ENCODE measurements at places on chromosomes 2 and 18.

DNA sequence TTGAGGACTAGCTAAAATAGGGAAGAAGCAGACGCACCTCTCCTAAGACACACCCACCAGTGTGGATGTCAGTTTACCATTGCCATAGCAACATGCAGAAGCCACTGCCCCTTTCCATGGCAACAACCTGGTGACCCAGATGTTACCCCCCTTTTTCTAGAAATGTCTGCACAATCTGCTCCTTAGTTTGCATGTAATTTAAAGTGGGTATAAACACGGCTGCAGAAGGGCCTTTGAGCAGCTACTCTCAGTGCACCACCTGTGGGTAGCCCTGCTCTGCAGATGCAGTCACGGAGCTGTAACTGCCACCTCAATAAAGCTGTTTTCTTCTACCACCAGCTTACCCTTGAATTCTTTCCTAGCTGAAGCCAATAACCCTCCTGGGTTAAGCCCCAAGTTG is 87.1 kb downstream of the FBXO15 start:
- DNase-seq, result no peak

- no peak for DNase-seq
These were observed 604 bp downstream of the COQ10B start for GRCh38 chr2:197453914-197454398.

DNA sequence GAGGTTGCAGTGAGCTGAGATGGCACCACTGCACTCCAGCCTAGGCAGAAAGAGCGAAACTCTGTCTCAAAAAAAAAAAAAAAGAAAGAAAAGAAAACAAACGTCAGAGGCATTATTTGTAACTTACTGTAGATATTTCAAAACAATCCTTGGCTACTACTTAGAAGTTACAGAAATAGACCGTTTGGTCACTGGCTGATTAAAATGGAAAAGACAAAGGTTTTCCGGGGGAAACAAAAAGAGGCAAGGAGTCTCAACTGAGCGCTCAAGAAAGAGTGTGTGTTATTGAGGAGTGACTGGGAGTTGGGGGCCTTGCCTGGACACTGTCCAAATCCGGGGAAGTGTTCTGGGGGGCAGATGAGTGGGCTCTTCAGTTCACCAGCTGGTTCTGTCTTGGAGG is 47.6 kb downstream of the TEX44 start:
- no peak for DNase-seq

- no peak for DNase-seq
These were observed 97.0 kb upstream of the SLC35G4 start for GRCh38 chr18:11512096-11513025.

DNA sequence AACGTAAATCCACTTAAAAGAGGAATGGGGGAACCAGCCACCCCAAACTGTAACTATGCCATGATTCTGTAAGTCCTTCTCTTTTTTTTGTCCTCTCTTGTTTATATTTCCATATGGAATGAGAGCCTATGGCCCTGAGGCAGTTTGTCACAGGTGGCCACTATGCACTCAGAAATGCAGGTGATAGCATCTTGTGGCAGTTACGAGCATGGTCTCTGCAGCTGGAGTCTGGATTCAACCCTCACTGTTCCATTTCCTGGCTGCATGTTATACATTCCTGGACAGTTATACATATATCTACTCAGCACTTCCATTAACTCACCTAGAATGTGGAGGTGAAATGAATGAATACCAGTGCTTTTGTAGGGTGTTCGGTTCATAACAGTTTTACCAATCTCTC is 291.5 kb upstream of the FANCL start:
- no peak for DNase-seq

DNA sequence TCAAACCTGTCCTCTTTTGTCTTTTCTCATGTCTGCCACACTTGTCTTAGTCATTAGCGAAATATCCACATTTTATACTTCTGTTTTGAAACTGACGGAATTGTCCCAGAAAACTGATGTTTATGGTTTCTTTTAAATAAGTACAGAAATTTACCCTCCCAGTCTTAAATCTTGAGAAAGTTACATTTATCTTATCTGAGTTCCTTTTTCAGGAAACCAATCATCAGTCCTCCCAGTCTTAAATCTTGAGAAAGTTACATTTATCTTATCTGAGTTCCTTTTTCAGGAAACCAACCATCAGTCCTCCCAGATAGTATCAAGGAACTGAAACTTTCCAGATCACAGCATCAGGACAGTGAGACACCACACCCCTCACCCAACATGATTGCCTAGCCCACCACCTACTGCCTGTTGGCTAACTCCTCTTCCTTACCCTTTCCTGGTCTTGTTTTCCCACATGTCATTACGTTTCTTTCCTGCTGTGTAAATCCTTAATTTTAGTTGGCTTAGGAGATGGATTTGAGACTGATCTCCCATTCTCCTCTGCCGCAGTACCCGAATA is 247.7 kb downstream of the PTPRM start:
- DNase-seq, result no peak

GRCh38 chr2:7633566-7634153 is 716.4 kb downstream of the RNF144A start:
- no peak for DNase-seq

DNA sequence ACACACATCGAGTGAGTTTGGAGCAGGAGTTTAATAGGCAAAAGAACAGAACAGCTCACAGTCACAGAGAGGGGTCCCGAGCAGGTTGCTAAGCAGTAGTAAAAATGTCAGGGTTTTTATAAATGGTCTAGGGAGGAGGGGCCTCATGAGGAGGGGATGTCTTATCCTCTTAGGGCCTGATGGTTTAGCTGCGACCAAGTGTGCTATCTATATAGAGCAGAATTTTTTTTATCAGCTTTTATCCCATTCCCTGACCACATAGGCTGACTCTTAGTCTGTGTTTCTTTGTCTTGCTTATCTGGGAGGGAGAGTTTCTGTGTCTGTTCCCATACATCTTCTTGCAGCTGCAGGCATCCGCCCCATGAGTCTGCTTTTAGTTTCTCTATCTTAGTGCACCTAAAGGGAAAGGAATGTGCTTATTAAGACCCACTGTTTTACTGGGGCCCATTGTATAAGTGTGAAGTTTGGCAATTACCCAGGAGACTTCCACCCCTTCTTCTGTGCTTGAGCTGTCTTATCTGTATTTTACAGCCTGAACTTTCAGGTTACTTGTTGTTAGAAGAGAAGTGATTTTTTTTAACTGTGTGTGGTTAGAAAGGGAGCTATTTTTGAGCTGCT is 30.4 kb upstream of the GMCL1 start:
- DNase-seq, result no peak

- no peak for DNase-seq
These were observed 74.9 kb downstream of the LTBP1 start for GRCh38 chr2:33021542-33022227.

DNA sequence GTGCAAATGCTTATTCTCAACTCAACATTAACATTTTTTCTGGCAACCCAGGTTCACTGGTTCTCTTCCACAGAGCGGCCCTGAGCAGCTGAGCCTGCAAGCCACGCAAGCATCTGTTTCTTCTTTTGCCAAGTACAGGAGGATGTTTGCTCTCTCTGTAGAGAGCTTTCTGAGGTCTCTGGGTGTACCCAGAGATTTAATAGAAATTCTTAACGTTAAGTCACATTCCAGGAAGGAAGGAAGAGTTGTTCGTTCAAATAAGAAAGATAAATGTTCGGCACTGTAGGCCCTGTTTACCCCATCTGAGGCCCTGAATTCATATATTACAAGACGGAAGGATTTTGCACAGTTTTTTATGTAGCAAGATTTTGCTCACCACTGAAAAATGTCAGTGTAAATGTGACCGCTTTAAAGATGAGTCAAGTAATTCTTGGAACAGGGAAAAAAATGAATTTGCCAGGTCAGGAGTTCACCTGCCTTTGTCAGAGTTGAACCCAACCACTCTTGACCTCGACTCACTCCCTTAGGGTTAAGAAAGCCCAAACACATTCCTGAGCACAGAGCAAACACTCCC is 30.1 kb downstream of the KCTD18 start:
- DNase-seq, result no peak

DNA sequence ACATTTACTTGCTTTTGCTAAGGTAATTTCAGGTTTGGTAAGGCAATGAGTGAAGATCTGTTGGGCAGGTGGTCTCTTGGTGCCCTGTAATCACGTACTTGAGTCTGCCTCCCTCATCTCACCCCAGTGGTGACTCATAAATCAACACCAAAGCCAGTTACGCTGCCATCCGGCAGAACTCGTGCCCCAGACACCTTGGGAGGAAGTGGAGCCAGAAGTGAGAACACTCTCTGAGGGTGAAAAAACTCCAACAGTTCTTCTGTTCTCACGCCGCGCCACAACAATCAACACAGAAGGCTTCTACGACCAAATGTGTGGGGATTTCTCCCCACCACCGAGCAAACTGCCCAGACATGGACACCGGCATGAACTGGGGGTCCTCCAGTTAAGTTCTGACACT is 206.2 kb downstream of the ARL4C start:
- peak; percentile 38 for DNase-seq

- no peak for DNase-seq
These were observed 82.9 kb downstream of the CHRNA1 start for GRCh38 chr2:174681099-174682006.

- no peak for DNase-seq
These were observed 25.2 kb downstream of the PTRHD1 start for GRCh38 chr2:24768013-24768412.

- no peak for DNase-seq
These were observed 223.5 kb downstream of the RNF152 start for GRCh38 chr18:61669320-61669719.

- DNase-seq, result no peak
These were observed 169.5 kb downstream of the GFPT1 start for GRCh38 chr2:69217333-69218080.

- no peak for DNase-seq
These were observed 67.8 kb upstream of the ODC1 start for GRCh38 chr2:10515887-10516286.

GRCh38 chr2:56244506-56244905 is 60.7 kb downstream of the CCDC85A start:
- DNase-seq, result no peak

GRCh38 chr18:31510319-31510718 is 12.3 kb downstream of the DSG2 start:
- no peak for DNase-seq

GRCh38 chr2:218381916-218382366 is at the start of gene SLC11A1:
Gene SLC11A1 (plus strand): TSS chr2:218382273. CDS start chr2:218382369, 96 bp downstream.
- no peak for DNase-seq

DNA sequence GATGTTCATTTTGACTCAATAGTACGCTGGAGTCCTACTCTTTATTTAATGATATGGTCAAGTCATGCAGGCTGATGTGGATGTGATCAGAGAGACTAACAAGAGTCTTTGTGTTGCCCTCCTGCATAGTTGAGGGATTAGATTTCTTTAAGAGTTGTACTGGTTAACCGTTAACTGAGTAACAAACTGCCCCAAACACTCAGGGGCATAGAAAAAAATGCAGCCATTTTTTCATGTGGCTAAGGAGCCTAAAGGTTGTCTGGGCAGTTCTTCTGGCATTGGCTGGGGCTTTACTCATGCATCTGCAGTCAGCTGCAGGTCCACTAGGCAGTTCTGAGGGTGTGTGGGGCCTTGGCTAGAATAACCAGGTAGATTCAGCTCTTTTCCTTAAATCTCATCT is 32.5 kb downstream of the DOCK10 start:
- DNase-seq, result no peak

GRCh38 chr18:63266888-63267790 is 52.4 kb downstream of the BCL2 start:
- DNase-seq, result no peak

All from germinal center (tissue), 1 donor.